Urothelium cell line (cell line): ENCODE measurements at places on chromosomes 16 and 17.
A peak's percentile ranks its signal among the peaks of the same experiment; 100 is the strongest.

GRCh38 chr17:67376415-67376736 is 705 bp upstream of the PITPNC1 start:
- DNase-seq = no peak

DNA sequence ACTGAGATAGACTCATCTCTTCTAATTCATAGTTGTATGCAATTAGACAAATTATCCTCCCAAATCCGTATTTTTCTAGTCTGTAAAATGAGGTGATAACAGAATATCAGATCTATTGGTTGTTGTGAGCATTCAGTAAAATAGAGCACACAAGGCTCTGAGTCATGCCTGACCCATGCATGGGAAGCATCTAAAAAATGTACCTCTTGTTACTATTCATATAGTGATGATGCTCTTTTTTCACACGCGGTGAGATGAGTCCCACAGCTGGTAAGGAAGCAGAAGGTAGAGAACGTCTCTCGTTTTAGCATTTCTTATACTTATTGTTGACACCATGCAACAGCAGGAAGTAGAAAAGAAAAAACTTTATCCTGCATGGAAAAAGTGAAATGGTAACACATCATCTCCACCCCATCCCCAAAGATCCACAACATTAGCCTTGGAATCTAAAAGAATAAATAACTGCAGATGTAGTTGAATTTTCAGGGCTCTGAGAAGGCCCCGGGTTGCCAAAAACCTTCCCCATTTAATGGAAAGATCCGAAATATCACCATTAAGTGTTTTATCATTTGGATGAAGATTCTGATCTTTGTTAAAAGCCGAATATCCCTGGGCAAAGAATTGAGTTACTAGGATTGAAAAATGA is 215.6 kb downstream of the TMEM114 start:
- peak; percentile 81 for DNase-seq

- no peak for DNase-seq
Measured at GRCh38 chr17:81217491-81217890, 5.3 kb downstream of the CEP131 start.

GRCh38 chr17:72046178-72046577 is 74.6 kb upstream of the SOX9 start:
- DNase-seq = no peak

GRCh38 chr17:33874617-33875060 is 380.4 kb upstream of the CCL2 start:
- no peak for DNase-seq

GRCh38 chr16:11283820-11284248 is 2.7 kb upstream of the PRM1 start:
- DNase-seq = no peak

DNA sequence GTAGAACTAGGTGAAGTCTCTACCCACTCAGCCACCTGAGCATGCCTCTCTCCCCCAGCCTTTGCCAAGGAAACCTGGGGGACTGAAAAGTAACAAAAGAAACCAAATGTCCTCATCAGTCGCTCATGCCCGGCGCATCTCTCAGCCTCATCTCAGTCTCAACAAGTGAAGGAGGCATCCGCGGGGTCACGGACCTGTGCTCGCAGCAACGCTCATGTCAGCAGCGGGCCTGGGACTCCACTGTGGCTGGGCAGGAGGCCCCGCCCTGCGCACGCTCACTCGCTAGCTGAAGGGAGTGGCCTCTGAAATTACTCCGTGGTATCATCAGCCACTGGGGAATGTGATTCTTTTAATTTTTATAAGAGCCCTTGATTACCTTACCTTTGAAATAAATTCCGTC is 31.3 kb downstream of the MAP1LC3B start:
- DNase-seq = no peak

- DNase-seq = no peak
Measured at GRCh38 chr17:9944704-9945103, 39.6 kb upstream of the RCVRN start.

- peak; percentile 35 for DNase-seq
Measured at GRCh38 chr16:47258874-47259461, 115.2 kb upstream of the NETO2 start.

- DNase-seq = no peak
Measured at GRCh38 chr16:66115373-66115772, 251.1 kb upstream of the CDH5 start.

- DNase-seq = no peak
Measured at GRCh38 chr17:39981766-39982375, 1.3 kb downstream of the PSMD3 start.

- DNase-seq = no peak
Measured at GRCh38 chr17:77097631-77098180, 43.1 kb upstream of the SEC14L1 start.

DNA sequence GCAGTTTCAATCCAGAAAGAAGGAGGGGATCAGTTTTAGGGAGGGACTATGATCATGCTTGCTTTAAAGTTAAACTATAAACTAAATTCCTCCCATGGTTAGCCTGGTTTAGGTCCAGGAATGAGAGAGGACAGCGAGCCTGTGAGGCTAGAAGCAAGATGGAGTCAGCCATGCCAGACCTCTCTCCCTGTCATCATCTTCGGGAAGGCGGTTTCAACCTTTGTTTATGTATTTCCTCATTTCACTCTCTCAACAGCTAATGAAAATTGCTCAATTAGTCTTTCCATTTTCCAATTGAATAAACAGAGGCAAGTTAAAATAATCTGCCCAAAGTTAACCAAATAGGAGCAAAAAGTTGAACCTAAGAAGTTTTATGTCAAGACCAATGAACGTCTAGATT is 201.5 kb downstream of the KCNJ2 start:
- DNase-seq = no peak

DNA sequence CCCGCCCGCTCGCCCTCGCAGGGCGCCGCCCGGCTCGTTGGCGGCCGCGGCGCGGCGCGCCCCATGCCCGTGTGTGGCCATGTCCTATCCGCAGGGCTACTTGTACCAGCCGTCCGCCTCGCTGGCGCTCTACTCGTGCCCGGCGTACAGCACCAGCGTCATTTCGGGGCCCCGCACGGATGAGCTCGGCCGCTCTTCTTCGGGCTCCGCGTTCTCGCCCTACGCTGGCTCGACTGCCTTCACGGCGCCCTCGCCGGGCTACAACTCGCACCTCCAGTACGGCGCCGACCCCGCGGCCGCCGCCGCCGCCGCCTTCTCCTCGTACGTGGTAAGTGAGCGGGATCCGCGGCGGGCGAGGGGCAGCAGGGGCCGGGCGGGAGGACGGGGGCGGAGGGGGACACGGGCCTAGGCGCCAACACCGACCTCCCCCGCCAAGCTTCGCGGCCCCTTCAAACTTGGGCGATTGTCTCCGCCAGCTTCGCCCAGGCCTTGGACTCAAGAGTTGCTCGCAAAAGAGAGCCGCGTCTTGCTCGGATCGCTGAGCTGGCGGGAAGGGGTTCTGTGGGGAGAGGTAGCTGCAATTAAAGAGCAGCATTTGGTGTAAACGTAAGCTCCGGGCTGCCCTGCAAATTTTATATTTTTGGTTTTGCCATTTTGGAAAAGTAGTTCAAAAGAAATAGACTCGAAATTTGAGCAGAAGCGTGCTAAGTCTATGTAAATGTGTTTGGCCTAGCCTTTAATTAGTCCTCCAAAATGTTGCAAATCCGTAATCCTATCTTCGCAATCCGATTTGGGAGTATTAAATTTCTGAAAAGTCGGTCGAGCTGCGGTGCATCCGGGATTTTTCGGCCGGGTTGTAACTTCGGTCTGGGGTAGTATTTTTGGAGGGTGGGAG is 702 bp downstream of the IRX5 start:
- DNase-seq = no peak

GRCh38 chr16:10356870-10357842 is 28.7 kb upstream of the ATF7IP2 start:
- DNase-seq = no peak

DNA sequence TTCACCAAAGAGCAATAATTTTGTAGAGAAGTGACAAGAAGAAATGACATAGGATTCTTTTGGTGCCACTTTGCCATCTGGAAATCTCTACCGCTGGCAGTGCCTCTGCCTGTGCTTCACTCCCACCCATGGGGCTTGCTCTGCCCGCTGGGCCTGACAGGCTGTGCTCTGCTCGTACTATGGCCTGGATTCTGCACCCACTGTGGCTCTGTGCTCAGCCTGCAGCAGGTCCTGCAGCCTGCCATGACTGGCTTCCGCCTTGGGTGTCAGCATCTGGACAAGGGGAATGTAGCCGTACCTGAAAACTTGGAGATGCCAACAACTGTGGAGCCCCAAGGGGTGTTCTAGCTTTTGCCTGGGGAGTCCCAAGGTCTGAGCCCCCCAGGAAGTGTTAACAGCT is 792.3 kb downstream of the CDH8 start:
- DNase-seq = no peak

- no peak for DNase-seq
Measured at GRCh38 chr17:63954402-63955063, 18.2 kb downstream of the SCN4A start.

DNA sequence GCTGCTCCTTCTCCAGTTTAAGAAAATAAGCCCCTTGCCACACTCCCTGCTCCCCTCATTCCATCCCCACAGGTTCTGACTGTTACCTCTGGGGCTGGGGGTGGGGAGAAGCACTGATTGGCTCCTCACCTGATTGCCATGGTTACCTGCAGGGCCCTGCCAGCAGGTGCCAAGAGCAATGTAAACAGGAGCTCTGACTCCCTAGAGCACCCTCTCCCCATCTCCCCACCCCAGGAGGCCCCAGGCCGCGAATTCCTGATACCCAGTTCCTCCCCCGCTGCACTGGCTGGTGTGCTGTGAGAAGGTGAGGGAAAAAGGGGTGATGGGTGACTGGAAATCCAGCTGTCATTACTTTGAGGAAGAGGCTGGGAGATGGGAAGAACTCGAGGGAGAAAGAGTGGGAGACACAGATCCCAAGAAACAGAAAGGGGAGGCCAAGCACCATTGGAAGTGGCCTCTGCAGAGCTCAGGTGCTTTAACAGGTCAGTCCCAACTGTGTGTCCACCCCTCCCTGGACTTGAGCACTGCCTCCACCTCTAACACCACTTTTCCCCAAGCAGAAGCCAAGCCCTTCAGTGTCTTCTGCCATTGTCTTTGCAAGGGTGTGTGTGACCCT is 4.5 kb downstream of the PCGF2 start:
- DNase-seq = no peak

DNA sequence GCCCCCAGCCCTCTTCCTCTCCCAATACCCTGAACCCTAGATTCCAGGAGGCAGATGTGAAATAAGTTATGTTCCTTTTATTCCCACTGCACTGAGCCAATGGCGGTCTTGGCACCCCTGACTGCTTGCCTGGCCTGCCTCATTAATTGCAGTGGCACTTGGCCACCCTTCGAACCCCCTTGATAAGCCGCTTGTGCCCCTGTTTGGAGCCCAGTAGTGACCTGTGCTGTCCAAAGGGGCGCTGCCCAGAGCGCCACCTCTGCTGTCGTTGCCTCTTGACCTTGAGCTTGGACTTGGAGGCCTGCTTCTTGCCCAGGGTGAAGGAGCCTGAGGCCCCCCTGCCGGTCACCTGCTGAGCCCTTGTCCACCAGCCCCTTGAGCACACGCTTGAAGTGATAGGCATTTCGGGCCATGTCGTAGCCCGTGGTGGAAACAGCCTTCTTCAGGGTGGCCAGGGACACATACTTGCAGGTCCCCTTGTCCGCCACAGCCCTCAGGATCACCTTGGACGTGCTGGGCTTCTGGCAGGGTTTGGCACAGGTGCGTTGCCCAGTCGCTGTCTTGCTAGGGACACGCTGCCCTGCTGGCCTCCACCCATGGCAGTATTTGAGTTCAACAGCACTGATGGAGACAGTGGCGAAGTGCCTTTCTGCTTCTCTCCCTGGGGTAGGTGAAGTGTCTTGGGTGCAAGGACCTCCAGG is 5.7 kb downstream of the SGCA start:
- no peak for DNase-seq

DNA sequence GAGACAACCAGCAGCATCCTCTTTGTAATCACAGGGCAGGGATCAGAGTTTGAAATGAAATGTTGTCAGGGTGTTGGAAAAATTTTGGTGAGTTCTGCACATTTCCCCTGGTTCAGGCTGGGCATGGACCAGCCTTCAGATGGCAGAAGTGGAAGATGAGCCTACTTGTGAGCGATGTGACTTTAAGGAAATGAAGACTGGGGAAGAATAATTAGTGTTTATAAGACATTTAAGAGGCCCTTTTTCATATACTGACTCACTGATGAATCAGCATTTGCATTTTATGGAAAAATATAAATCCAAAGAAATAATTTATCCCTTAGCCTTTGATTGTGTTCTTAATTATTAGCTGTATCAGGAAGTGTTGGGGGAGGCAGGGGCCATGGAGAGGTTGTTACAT is 20.9 kb downstream of the GPR179 start:
- no peak for DNase-seq

GRCh38 chr16:4295581-4295980 is 20.3 kb upstream of the GLIS2 start:
- no peak for DNase-seq

GRCh38 chr16:11094857-11095565 is 150.6 kb downstream of the CLEC16A start:
- DNase-seq = no peak

GRCh38 chr16:86631444-86631843 is 53.1 kb downstream of the FOXL1 start:
- DNase-seq = no peak

DNA sequence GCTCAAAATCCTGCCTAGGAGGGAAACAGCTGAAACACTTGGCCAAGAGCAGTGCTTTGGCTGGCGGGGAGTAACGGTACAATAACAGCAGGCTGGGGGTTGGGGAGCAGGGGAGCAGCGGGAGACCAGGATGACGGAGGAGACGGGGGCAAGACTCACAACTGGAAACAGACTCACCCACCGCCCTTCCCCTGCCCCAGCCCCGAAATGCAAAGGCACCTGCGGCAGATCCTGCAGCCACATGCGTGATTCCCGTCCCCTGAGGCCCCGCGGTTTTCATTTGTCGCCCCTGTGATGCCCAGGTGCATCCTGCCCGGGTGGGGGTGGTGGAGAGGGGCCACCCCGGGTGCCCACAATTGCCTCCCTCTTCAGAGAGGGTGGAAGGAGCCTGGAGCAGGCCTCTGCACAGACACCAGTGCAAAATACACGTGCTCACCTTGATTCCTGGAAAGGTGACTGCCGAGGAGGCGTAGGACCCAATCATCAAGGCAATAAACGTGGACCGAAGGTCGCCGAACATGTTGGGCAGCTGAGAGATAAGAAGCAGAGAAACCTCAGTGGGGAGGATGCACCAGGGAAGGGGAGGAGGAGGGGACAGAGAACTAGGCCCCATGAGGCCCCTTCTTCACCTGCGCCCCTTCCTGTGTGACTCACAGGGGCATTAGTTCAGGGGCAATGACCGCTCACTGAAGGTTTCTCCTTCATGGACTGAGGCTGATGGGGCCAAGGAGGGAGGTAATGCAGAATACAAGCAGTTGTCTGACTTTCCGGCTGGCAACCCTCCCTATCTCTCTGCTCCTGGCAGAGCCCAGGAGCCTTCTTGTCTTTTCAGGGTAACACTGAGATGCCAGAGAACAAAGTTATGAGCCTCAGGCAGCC is 30.4 kb upstream of the PITPNA start:
- DNase-seq = no peak
